Naive B cell (primary cell): ENCODE measurements at places on chromosomes 2 and 18.
A peak's percentile ranks its signal among the peaks of the same experiment; 100 is the strongest.

- no peak overlapping the region for H3K27ac ChIP-seq
- H3K27me3 ChIP-seq: peaks cover 69% of the 10 kb centered on the region
- no peaks in the 10 kb centered on the region for H3K4me1 ChIP-seq
- no peak for DNase-seq
- H3K36me3 ChIP-seq: peaks cover 7% of the 10 kb centered on the region
- no peak overlapping the region for H3K4me3 ChIP-seq
Observed at GRCh38 chr2:119520696-119521432, 3.4 kb downstream of the SCTR start.

DNA sequence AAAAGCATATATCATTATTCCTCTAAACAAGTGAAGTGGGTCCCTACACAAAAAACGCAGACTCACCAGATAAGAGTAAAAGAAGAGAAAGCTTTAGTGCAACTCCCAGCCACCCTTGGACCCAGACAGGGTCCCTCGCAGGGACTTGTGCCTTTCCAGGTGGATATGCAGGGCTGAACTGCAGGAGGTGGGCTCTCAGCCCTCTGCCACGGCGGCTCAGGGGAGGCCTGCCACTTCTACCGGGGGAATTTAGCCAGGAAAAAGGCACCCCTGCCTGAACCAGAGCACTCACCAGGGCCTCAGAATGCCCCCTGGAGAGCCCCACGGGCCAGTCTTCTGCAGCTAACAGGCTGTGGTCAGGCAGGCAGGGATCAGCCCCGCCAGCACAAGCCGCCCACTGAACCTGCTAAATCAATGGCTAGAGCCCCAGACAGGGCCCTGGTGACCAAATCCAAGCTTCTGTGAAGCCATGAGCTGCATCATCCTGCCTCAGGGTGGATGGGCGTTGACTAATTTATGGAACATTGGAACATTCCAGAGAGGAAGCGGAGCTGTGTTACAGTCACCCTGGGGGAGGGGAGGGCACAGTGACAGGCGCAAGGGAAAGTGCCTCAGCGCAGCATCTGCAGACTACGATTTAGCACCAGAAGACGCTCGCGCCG, 209.3 kb downstream of the EIPR1 start:
- no peak for DNase-seq
- H3K4me3 ChIP-seq: no peak overlapping the region
- H3K36me3 ChIP-seq: peaks cover 36% of the 10 kb centered on the region
- H3K27me3 ChIP-seq: no peaks in the 10 kb centered on the region
- no peaks in the 10 kb centered on the region for H3K4me1 ChIP-seq
- no peak overlapping the region for H3K27ac ChIP-seq

- H3K36me3 ChIP-seq: no peaks in the 10 kb centered on the region
- no peak overlapping the region for H3K27ac ChIP-seq
- no peak for DNase-seq
- no peak overlapping the region for H3K4me3 ChIP-seq
- no peaks in the 10 kb centered on the region for H3K27me3 ChIP-seq
Observed at GRCh38 chr2:194383401-194383800, 1273.6 kb upstream of the SLC39A10 start.

DNA sequence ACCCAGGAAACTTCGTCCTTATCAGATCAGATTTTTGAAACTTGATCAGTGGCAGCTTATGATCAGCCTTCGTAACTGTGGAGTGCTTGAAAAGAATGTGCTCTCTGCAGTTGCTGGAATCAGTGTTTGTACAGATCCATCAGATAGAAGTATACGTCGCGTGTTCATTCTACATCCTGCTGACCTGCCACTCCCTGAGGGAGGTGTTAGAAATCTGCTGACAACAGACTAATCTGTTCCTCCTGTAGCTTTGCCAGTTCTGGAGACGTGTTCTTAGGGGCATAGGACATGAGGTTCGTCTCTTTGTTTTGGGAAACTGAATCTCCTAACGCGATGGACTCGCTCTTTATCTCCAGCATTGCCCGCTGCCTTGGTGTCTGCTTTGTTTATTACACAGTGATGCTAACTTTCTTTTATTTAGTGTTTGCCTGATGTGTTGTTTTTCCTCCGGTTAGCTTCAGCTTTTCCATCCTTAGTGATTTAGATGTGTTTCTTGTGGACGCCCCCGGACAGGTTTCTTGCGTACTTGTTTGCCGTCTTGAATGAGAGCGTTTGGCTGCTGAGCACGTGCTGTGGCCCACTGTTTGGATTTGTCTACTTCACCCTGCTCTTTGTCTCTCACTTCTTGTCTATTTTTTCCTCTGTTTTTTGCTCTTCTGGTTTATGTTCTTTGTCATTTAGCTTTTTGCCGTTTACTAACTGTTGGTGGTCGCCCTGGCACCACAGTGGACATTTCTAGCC, 17.4 kb upstream of the GAL3ST2 start:
- no peaks in the 10 kb centered on the region for H3K27me3 ChIP-seq
- peak overlapping the region; percentile 54 for H3K27ac ChIP-seq
- H3K4me3 ChIP-seq: peak overlapping the region; percentile 45
- peaks cover 15% of the 10 kb centered on the region for H3K36me3 ChIP-seq

GRCh38 chr2:235934059-235934773, 234.0 kb downstream of the GBX2 start:
- no peaks in the 10 kb centered on the region for H3K27me3 ChIP-seq
- H3K4me1 ChIP-seq: no peaks in the 10 kb centered on the region
- H3K27ac ChIP-seq: no peak overlapping the region
- H3K36me3 ChIP-seq: no peaks in the 10 kb centered on the region
- DNase-seq: no peak
